ENCODE measurements at places on chromosomes 2 and 18.

DNA sequence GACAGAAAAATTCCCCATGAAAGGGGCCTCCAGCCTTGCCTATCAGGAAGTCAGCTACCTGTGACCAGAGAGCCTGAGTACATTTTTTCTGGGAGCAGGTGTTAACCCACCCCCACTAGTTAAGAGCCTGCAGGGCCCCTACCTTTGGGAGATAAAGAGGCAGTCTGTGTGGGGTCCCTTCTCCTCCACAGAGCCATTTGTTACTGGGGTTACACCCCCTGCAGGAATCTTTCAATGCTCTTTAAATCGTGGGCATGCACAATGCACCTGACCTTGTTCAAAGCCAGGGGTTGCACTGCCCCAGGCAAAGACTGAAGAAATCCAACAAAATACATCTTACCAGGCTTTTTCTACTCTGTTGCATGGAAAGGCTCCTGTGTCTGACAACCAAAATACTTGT is 15.7 kb upstream of the LYPD6 start:
- DNase-seq, result no peak

GRCh38 chr2:109694190-109694589 is 80.0 kb downstream of the SOWAHC start:
- no peak for DNase-seq

DNA sequence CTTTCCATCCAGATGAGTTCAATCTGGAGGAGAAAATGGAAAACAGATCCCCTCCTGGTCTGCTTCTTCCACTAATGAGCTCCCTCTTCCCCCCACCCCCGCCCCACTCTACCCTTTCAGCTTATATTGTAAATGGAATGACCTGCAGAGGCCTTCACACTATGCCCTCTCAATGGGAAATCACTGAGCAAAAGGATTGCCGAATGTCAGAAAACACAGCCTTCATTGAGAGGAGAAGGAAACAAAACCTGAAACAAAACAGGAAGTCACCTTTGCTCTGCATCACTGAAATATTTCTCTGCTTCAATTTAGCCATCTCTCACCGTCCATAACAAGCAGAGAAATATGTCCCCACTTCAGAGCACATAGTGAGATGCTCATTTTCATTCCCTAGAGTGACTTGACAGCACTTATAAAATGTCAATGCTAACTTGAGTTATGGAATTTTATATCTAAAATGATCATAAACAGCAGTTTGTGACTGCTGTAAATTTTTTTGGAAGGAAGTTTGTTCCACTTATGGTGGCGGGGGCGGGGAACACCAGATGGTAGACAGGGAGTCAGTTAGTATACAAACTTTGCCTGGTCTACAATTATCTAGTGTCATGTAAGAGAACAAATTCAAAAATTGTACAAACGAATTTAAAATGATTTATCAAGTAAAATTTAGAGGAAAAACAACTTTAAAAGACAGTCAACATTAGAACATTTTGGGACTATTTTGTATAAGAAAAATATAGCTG is 1.8 kb upstream of the FRZB start:
- no peak for DNase-seq

DNA sequence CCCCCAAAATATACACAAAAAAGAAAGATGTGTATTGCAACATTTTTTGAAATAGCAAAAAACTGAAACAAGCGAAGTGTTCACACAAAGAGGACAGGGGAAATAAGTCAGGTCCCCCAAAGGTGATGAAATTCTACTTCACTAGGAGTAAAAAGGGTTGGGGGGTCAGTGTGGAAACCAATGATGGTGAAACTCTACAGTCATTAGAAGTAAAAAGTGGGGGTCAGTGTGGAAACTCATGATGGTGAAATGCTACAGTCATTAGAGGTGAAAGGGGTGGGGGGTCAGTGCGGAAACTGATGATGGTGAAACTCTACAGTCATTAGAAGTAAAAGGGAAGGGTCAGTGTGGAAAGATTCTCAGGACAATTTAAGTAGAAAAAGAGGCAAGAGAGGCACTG is 298.2 kb downstream of the EIPR1 start:
- DNase-seq, result no peak

DNA sequence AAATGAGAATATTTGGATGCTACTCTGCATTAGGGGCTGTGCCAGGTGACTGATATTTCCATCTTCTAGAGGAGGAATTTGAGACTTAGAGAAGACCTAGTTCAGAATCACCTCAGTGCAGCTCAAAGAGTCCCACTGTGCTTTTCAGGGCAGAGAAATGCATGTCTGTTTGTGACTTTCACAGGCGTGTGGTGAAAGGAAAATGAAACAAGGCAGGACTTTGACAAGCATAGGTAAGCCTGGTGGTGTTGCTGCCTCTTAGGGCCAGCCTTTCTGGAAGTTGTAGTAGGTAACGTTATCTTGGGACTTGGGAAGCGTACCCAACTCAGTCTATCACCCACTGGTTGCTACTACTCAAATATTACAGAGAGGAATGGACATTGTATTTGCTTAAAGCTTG is 2.6 kb downstream of the GPR39 start:
- DNase-seq, result no peak
